ENCODE measurements at places on chromosomes 6 and 20.

GRCh38 chr6:128479991-128480390 lies 40.4 kb downstream of the PTPRK start:
- DNase-seq, result no peak

- DNase-seq, result no peak
Observed at GRCh38 chr20:19998990-19999705, 18.0 kb upstream of the NAA20 start.

- DNase-seq, result no peak
Observed at GRCh38 chr6:104573350-104573749, 286.4 kb downstream of the HACE1 start.

DNA sequence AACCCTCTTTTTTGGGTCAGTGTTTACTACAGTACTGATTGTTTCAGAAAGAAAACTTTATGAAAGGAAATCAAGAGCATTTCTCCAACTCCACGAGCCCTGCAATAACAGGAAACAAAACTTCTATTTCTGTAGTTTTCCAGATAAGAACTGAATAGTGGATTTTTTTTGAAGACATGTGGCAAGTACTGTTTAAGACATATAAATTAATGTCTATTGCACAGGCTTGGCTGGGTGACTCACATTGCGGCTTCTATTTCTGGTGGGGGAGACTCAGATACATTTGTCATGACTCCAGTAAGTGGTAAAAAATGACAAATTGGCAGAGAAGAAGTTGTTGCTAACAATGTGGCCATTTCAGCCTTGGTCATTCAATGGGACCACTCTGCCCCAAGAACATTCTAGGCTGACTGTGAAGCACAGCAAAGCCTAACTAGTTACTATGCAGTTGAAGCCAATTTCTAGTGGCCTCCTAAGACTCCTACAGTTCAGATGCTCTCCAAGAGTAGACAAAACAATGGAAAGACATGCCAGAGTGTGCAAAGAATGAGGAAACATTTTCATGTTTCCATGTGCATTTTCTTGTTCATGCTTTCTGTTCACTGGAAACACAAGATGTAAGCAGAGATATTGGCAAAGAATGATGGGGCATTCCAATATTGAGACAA lies 200.9 kb downstream of the EDN1 start:
- DNase-seq, result no peak

GRCh38 chr6:140370441-140370840 lies 996.0 kb upstream of the CITED2 start:
- no peak for DNase-seq

DNA sequence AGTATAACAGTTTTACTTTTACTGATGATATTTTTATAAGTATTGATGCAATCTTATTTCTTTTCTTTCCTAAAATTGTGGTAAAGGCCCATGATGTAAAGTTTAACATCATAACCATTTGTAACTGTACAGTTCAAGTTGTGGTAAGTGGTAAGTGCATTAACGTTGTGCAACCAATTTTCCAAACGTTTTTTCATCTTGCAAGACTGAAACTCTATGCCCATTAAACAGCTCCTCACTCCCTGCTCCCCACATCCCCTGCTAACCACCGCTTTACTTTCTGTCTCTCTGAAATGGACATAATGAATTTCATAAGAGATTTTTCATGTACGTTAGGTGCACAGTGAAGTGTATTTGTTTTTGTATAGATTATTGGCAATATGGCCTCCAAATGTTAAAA lies 106.0 kb downstream of the PACRG start:
- DNase-seq, result no peak

- DNase-seq, result no peak
Observed at GRCh38 chr6:23650676-23651075, 475.3 kb upstream of the NRSN1 start.

DNA sequence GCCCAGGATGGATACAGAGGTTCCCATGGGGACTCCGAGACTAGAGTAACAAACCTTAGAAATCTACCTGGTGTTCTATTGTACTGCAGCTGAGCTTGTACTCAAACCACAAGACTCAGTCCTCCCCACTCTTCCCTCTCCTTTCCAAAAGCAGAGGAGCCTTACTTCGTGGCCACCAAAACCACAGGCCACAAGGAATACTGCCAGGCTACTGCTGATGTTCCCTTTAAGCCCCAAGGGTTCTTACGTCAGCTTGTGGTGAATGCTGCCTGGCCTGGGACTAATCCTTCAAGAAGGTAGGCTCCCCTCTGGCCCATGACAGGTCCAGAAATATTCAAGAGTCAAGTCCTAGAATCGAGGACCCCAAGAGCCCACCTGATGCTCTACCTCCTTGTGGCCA lies 10.5 kb upstream of the DEFB128 start:
- no peak for DNase-seq

DNA sequence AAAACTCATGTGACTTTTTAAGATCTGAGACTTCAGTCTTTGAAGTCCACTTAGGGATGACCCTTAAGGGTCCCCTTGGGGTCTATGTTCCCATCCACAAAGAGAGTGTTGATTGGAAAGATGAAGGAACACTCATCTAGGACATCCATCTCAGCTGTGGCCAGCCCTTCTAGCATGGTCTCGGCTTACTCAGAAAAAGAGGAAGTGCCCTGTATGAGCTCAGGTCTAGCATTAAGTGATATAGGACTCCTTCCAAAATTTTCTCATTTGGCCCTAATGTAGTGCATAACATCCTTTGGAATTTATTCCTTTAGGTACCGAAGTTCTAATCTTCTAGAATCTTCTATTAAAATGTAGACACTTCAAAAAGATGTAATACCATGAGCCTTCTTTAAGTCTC lies 77.4 kb downstream of the NDUFAF5 start:
- DNase-seq, result no peak

GRCh38 chr6:161624111-161624510 lies 350.2 kb upstream of the AGPAT4 start:
- no peak for DNase-seq

- no peak for DNase-seq
Observed at GRCh38 chr6:167763056-167763944, 63.4 kb upstream of the AFDN start.

DNA sequence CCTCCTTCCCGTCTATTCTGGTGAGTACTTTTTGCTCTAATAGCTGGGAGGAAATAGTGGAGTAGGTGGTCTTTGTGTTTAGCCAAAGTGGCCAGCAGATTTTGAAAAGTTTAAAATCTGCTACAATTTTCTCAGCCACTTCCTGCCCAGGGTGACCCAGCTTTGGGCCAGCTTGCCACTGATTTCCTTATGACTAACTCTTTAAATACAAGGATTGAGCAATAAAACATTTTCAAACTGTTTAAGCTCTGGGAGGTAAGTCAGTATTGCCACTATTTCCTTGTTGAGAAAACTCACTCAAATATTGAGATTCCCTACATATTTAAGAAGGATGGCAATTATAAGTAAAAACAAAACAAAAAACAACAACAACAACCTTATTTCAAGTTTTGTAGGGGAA lies 54.5 kb downstream of the TRMT11 start:
- DNase-seq, result no peak

DNA sequence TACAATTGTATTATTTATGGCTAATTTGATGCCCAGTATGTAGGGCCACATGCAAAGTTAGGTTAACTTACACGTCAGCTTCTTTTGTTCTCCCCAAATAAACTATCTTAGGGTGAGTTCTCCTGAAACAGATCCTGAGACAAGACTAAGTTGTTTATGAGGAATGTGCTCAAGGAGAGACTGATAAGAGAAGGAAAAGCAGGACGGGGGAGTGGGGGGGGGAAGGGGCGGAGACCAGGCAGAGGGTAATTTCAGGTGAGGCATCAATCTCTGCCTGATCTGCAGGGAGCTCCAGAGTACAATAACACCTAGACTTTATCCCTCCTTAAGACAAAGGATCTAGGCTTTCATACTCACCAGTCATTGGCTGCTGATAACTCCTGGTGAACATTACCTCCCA lies 220.6 kb upstream of the BTBD3 start:
- DNase-seq, result no peak

DNA sequence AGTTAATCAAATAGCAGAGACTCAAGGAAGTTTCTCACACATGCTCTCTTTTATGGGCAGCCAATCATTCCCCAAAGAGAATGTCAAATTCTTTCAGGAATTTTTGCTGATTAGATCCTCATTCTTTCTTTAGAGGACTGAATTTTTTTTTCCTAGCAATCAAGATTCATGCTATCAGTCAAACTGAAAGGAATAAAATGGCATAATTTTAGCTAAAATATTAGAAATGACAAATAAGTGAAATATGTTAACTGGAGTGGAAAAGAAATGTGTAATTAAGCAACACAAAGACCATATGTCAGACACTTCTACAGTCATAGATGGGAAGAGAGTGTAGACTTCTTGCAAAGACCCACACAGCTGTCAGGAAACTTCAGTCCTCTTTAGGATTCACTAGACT lies 242.3 kb upstream of the RNF217 start:
- DNase-seq, result no peak

DNA sequence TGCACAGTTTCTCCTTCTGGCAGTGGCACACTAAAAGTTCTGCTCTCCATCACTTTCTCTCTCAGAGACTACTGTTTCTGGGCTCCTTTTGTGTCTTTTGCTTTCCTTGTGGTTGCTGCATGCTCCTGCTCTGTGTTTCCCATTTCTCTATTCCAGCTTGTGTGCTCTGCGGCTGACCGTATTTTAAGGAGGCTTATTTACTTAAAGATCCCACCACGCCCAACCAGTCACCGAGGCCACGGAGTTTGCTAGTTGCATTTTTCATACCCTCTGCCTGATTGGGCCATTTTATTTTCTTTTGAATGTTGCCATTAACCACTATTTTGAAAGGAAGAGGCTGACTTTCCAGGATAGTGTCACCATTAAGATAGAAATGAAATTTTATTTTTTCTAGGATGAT lies 626.4 kb upstream of the MMS22L start:
- DNase-seq, result no peak

GRCh38 chr20:10806539-10806938 lies 132.7 kb upstream of the JAG1 start:
- DNase-seq, result no peak

DNA sequence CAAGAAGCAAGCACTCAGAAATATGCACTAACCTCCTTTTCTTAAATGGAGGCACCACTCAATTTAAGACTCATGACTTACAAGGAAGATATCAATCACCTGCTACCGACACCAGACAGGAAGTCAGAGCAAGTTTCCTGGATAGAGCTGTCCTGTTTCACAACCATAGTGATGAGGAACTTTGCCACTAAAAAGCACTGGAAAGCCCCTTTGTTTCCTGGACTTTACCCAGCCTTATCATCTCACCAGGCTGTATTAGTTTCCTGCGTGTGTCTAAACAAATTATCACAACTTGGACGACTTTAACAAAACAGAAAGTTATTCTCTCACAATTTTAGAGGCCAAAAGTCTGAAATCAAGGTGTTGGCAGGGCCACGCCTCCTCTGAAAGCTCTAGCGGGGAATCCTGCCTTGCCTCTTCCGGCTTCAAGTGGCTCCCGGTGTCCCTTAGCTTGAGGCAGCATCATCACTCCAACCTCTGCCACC lies 253.8 kb upstream of the STXBP5 start:
- DNase-seq, result no peak

DNA sequence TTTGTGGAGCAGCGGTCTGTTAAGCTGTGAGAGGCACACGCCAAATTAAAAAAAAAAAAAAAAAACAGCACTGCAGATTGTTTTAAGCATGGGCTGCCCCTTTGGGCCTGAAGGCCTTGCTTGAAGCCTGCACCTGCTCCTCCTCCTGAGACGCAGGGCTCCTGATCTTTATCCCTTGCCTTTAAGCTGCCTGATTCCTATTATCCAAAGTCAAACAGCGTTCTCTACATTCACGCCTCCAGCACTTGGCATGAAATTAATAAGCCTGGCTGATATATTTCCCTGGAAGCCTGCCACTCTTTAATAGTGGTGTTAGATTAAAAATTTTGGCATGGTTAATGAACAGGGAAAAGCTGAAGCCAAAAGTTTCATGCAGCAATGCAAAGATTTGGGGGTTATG lies 163.9 kb downstream of the FAXC start:
- DNase-seq, result no peak

- peak; percentile 1 for DNase-seq
Observed at GRCh38 chr6:514396-514978, 122.9 kb downstream of the IRF4 start.

GRCh38 chr6:38051819-38052434 lies 232.4 kb downstream of the ZFAND3 start:
- DNase-seq, result no peak

GRCh38 chr6:16700202-16700915 lies 60.9 kb downstream of the ATXN1 start:
- no peak for DNase-seq

GRCh38 chr6:54084231-54084630 lies 27.0 kb upstream of the MLIP start:
- no peak for DNase-seq

GRCh38 chr6:39666706-39667489 lies 58.3 kb downstream of the KIF6 start:
- DNase-seq, result no peak

DNA sequence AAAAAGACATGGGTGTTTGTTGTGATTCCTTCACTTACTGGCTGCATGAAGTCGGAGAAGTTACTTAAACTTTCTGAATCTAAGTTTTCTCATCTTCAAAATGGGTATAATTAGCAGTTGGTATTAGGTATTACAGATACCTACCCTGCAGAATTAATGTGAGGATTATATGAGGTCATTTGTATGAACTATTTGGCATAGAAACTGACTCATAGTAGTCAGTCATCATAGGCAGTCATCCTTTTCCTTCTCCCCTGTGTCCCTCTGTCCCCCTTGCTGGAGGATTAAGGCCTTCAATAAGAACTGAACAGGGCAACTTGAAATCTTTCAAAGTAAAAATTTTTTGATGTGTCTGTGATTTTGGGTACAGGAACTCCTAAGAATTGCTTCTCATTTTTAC lies 26.3 kb downstream of the RALGAPB start:
- no peak for DNase-seq

DNA sequence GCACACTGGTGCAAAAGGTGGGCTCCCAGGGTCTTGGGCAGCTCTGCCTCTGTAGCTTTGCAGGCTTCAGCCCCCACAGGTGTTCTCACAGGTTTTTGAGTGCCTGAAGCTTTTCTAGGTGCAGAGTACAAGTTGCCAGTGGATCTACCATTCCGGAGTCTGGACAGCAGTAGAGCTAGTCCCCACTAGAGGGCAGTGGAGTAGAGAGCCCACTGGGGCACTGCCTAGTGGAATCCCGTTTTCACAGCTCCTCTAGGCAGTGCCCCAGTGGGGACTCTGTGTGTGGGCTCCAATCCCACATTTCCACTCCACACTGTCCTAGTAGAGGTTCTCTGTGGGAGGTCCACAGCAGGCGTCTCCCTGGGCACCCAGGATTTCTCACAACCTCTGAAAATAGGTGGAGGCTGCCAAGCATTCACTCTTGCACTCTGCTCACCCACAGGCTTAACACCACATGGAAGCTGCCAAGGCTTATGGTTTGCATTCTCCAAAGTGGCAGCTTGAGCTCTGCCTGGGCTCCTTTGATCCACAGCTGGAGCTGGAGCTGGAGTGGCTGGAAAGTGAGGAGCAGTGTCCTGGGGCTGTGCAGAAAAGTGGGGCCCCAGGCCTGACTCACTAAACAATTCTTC lies 86.3 kb upstream of the PROKR2 start:
- no peak for DNase-seq

Data from right renal pelvis (tissue), 4 donors.